Epithelial cell of prostate (primary cell): ENCODE measurements at places on chromosomes 7 and 10.

DNA sequence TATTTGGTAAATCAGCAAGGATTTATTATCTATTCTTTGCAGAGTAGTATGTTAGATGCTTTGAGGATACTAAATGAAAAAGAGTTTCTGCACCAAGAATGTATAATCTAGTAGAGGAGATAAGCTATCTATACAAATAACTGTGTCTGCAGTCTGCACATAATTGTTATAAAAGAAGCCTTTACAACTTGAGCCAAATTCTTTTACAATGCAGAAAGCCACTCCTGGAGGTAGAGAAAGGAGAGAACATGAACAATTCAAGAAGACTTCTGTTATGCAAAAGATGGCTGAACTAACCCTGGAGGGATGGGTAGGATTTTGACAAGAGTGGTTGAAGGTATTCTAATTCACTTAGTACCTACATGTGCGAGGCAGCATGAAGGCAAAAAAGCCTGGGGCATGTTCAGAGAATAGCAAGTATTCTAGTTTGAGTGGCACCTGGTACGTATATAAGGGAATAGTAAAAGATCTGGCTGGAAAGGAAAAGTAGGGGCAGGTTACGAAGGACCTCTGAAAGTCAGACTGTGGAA, 251.1 kb upstream of the KAT6B start:
- DNase-seq: no peak

- DNase-seq: no peak
Observed at GRCh38 chr10:101776161-101776817, 375 bp upstream of the FGF8 start.

DNA sequence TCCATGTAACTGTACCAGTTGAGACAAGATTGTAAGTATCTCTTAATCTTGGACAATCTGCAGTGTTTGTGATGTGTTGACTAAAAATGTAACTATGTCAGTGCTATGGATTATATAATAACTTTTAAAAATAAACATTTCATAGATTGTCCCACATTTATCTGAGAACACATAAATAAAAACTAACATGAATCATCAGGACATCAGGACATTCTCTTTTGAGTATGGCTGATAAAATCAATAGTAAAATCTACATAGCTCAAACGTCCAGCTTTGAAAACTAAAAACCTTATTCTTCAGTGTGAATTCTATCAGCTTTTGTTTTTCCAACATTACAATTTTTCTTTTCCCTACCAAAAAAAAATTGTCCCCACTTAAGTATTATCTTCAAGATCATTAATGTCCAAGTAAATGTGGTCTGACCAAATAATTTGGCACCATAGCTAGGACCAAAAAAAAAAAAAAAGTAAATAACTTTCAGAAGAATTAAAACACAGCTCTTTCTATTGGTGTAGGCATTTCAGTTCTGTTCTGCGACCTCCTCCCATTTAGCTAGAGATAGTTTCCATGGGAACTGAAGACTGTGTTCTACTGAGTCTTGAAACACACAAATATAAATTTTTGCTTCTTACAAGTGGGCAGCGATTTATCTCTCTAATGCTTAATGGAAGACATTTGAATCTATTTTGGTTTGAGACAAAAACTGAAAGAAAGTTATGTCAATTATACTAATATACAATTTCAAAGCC, 123.0 kb upstream of the SGCE start:
- DNase-seq: no peak

GRCh38 chr10:132679217-132679595, 106.7 kb downstream of the NKX6-2 start:
- DNase-seq: no peak

DNA sequence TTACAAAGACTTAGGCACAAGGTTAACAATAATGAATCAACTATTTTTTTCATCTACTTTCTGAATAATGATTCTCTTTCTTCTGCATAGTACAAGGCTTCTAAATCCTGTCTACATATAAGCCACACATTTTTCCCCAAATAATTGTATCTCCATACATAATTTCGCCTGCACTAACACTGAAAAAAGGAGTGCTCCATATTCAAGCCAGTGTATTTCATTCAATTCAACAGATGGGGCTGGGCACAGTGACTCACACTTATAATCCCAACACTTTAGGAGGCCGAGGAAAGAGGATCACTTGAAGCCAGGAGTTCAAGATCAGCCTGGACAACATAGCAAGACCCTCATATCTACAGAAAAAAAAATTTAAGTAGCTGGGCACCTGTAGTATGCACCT, 86.0 kb upstream of the ZNF800 start:
- no peak for DNase-seq

GRCh38 chr10:78899098-78899754, 169.5 kb upstream of the ZMIZ1 start:
- no peak for DNase-seq

DNA sequence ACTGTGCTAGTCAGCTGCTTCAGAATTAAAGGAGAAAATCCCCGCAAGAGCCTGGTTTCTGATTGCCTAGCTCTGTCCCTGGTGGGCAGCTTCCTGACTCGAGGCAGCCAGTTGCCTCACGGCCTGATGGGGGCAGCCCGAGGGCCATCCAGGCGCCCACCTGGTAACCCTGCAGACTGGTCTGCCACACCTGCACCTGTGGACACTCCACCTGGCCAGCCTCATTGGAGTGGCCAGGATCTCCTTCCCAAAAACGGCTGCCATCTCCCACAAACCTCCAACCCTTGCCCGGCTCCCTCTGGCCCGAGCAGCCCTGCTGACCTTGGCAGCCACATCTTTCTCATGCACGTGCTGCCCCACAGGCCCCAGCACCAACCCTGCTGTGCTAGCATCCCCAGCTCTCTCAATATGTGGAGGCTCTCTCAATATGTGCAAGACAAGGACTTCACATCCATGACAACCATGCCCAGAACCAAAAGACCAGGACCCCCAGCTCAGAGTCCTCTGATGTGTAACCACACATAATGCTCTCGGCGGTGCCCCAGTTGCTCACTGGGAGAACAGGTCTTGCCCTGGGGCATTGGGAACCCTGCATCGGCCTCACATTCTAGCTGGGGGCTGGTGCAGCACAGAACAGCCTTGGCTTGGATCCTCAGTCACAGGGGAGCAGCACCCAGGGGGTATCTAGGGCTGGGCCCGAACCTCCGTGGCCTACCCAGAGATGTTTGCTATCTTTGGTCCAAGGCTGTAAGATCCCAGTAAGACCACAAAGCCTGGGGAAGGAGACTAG, 14.6 kb downstream of the DRGX start:
- no peak for DNase-seq

DNA sequence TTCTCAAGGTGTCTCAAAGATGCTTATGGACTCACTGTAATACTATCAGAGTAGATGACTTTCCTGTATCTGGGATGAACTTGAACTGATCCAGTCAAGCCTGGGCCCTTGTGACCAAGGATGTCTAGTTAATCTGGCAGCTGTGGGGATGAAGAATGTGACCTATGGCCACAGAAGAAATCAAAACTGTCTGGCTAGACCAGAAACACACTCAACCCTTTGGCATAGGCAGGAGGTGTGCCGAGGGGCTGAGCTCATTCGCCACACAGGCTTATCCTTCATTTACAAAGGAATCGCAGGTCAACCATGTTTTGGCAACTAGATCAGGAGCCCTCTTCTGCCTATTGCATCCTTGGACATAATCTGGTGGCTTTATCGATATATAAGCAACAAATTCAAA, 110.6 kb downstream of the ATXN7L1 start:
- DNase-seq: no peak

DNA sequence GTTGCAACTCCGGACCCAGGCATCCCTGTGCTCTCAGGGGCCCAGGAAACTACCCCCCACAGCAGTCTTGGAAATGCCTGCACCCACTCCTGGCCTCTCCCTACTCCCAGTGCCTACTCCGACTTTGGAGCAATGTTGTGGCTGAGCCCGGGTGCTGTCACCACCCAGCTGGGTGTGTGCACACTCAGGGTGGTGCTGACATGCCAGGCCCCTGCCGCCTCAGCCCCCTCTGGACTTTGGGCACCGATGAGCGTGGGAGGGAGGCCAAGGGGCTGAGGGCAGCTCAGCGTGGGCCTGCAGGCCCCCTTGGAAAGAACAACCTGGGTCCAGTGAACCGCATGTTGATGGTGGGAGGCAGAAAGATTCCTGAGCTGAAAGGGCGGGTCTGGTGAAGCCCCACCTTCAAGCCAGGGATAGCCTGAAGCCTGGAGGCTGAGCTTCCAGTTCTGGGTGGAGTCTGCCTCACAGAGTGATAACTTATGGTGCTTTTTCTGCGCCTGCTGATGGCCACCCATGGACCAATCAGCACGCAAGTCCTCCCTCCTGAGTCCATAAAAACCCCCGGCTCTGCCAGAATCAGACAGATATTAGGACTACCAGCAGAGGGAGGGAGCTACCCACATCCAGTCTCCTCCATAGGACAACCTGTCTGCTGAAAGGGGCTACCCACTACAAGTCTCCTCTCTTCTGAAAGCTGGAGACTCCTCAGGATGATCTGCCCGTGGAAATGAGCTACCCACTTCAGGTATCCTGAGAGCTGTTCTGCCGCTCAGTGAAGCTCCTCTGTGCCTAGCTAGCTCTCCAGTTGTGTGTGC, 380.4 kb upstream of the SORCS1 start:
- no peak for DNase-seq

DNA sequence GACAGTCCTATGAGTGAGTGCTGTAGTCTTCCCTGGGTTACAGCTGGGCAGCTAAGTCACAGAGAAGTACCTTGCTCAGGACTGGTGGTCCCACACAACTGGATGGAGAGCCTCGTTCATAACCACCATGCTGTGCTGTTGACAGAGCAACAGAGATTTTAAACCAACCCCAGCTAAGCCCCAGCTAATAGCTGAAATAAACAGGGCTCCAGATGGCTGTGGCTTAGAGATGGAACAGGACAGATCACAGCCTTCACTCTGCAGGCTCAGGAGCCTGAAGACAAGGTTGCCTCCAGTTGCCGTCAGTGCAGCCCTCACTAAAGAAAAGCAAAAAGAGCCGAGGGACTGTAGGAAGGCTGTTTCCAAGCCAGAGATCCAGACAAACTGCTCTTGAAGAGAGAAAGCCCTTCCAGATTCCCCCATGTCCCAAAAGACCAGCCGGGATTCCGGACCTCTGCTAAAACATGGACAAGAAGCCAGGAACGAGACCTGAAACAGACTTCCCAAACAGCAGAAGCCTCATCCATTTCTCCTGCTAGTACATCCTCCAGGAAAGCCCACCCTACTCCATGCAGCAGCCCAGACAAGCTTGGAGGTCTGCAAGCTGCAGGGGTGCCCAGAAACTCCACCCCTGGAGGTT, 4.2 kb downstream of the HTRA1 start:
- no peak for DNase-seq

- no peak for DNase-seq
Observed at GRCh38 chr10:69680610-69681009, 50.6 kb downstream of the FAM241B start.

- no peak for DNase-seq
Observed at GRCh38 chr10:9875353-9875752, 1142.3 kb upstream of the CELF2 start.

DNA sequence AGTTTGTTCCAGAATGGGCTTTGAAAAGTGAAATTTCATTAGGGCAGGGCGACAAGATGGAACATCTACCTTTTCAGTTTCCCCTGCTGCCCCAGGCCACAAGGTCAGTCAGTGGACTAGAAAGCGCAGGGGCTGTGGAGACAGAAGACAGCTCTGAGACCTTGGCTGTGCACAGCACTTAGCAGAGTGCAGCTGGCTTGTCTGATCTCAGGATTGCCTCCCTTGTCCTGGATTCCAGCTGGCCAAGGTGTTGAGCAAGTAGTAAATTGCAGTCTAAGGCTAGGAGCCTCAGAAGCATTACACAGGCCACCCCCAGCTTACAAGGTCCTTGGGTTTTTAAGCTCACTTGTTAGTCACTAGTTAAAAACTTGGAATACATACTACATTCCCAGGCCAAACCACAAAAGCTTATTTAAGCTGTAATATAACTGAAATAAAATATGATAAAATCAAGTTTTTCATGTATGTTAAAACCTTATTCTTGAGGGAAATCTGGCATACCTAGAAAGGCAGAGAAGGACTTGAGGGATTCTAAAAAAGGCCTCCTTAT, 67.3 kb upstream of the NPY start:
- DNase-seq: no peak

DNA sequence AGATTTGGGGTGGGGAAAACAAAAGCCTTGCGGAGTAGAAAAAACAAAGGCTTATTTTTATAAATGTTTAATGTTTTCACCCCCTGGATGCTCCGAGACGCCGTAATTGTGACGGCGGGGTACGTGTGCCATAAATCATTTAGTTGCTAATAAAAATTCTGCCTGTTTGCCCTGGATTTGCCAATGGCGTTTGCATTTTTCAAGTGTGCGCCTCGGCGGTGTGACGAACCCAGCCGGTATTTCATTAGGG, 2.5 kb upstream of the TNRC18 start:
- no peak for DNase-seq

GRCh38 chr10:34962866-34963265, 127.3 kb downstream of the CUL2 start:
- DNase-seq: no peak

DNA sequence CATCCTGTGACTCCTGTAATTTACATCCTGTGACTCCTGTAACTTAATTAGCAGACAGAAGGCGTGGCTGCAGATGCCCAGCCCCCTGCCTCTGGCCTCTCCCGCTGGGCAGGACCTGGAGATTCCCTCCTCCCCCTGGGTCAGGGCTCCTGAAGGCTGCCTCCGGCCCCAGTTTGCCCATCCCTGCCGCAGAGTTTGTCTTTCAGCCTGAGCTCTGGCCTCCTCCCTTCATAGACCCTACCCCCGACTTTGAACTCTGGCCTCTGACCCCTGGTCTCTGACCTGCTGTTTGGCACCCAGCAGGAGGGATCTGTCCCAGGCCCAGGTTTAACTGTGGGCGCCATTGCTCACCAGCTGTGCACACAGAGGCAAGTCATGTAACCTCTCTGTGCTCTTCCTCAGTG, 45.6 kb downstream of the ELFN1 start:
- no peak for DNase-seq

DNA sequence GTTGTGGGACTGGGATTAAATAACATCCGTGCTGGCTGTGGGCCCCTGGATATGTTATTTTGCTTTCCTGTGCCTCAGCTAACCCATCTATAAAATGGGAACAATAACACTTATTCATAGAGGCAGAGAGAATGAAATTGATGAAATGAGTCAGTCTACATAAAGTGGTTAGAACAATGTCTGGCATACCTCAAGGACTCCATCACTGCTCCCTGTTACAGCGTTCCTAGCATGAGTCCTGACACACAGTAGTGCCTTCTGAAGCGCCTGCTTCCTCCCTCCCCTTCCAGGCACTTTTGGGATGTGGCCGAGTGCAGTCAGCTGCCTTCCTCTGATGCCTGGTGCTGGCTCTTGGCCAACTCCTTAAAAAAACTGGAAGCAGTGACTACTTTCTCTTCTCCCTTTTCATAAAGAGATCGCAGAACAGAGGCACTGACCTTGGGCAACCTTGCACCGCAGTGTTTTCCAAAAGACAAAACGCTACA, 108.4 kb upstream of the ZMIZ1 start:
- peak; percentile 81 for DNase-seq

DNA sequence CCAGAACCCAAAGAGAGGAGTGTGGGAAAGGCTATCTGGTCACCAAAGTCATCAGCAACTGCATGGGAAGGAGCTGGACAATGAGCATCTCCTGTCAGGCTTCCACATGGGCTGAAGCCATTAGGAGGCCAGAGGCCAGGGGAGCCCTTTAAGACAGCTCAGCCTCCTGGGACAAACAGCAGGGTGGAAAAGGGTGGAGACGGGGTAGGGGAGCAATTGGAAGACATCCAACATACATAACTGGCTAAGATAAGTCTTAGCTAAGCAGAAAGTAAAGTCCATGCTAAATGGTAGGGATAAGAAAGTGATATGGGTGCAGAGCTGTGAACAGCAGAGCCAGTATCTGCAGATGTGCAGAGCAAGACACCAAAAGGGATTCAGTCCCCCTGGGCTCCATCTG, 1.5 kb upstream of the OAT start:
- DNase-seq: no peak
